ENCODE measurements at places on chromosomes 16 and 17. TPM values are rescaled to one million over a fixed set of nuclear protein-coding genes. Genes with fewer than 3 reads are reported as not detected.

Gene ITGAL
- 0.07 TPM for total RNA-seq

Gene MYH8
- total RNA-seq: not detected

Gene KRTAP3-3
- total RNA-seq: not detected

Gene ABAT
- total RNA-seq: 0.26 TPM

Gene CX3CL1
- 0.06 TPM for total RNA-seq

Gene KRTAP2-4
- not detected for total RNA-seq

Gene C17orf100
- 2.7 TPM for total RNA-seq

Gene RUNDC3A
- total RNA-seq: 0.87 TPM

Gene FBXO39
- not detected for total RNA-seq

Gene GFAP
- 0.66 TPM for total RNA-seq

Gene STAT5B
- 27.3 TPM for total RNA-seq

Gene PKMYT1
- total RNA-seq: 67.8 TPM

Gene CLEC3A
- total RNA-seq: not detected

Gene COL1A1
- total RNA-seq: 8.9 TPM

Gene DRG2
- total RNA-seq: 50.5 TPM

Gene KARS1
- total RNA-seq: 160 TPM

Gene TLCD2
- 1.6 TPM for total RNA-seq

Gene OR1A1
- total RNA-seq: not detected

Gene KRT20
- 0.25 TPM for total RNA-seq

Gene TMEM100
- 0.10 TPM for total RNA-seq

Gene GALR2
- total RNA-seq: 1.1 TPM

Gene CTRB1
- not detected for total RNA-seq

Gene LDAF1
- total RNA-seq: 16.1 TPM

Gene HBQ1
- total RNA-seq: 7.3 TPM

Gene CCL7
- total RNA-seq: 0.22 TPM

Gene SDR42E1
- 1.2 TPM for total RNA-seq

Gene CDH3
- 0.35 TPM for total RNA-seq

Measured in A549 treated with AZD2906 at 1 μM for 4 hours (cell line).